Urothelium cell line (cell line): ENCODE measurements at places on chromosomes 6 and 20.
A peak's percentile ranks its signal among the peaks of the same experiment; 100 is the strongest.

- no peak for DNase-seq
Observed at GRCh38 chr6:36131511-36132245, 1.4 kb downstream of the MAPK13 start.

- DNase-seq = peak; percentile 32
Observed at GRCh38 chr6:83215131-83216047, 22.2 kb downstream of the RWDD2A start.

GRCh38 chr6:151679941-151680340 lies 127.5 kb upstream of the ESR1 start:
- DNase-seq = no peak

GRCh38 chr6:27693766-27694546 lies 218.2 kb downstream of the OR2B2 start:
- peak; percentile 32 for DNase-seq

GRCh38 chr6:111456208-111456607 lies 26.8 kb downstream of the REV3L start:
- no peak for DNase-seq

GRCh38 chr20:57159193-57159851 lies 107.1 kb downstream of the BMP7 start:
- no peak for DNase-seq

- DNase-seq = no peak
Observed at GRCh38 chr6:168526841-168527281, 85.9 kb downstream of the SMOC2 start.

DNA sequence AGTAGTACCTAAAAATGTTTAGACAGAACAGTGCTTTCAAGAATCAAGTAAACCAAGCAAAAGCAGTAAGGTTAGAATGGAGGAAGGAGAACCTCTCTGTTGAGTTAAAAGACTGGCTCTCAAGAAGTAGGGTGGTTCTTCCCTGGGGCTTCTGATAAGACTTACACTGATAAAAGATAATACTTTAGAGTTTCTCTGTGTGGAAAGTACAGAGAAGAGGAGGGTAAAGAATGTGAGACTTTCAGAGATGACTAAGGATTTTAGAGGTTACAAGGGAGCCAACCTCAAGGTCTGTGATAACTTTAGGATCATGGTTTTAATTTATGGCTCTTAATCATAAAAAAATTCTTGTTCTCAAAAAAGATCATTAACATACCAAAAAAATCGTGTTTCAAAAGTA lies 30.9 kb upstream of the ALDH8A1 start:
- no peak for DNase-seq

DNA sequence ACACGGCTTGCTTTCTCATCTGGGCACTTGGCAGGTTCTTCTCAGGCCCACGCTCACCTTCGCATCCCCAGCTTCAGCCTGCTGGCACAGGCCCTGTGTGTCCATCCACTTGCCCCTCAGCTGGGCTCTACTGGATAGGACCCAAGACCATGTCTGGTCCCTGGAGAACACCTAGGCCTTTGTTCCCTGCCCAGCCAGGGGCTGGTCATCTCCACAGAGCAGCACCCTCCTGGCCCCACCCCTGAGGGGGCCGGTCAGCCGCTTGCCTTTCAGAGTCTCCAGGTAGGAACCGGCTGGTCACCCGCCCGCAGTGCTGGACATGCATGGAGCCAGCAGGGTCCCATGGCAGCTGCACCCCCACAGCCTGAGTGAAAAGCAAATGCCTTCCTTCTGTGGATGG lies 191.2 kb downstream of the SYNDIG1 start:
- no peak for DNase-seq

DNA sequence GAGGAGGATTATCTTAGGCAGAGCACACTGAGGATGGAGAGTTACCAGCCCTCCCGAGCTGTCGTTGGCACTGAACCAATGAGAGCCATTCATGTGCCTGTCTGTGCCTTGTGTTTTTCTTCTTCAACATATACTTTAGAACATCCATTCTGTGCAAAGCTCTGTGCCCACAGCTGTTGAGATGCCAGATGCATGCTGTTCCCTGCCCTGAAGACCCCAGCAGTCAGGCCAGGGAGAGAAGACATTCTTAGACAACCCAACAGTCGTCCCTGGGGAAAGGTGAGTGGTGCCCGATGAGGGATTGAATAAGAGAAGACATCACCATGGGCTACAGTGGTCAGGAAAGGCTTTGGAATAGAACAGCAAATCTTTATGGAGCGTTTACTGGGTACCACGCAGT lies 114.1 kb downstream of the NRN1 start:
- no peak for DNase-seq

- no peak for DNase-seq
Observed at GRCh38 chr6:31497531-31498476, at the start of gene MICB. Gene MICB (plus strand): TSS chr6:31498145. CDS start chr6:31498194, 49 bp downstream.

- no peak for DNase-seq
Observed at GRCh38 chr20:62748311-62748710, 39.7 kb downstream of the NTSR1 start.

- peak; percentile 82 for DNase-seq
Observed at GRCh38 chr20:47205577-47206123, 150.8 kb downstream of the ZMYND8 start.

- no peak for DNase-seq
Observed at GRCh38 chr6:2850538-2851113, 9.0 kb upstream of the SERPINB1 start.

GRCh38 chr20:13819885-13820645 lies 35.2 kb downstream of the NDUFAF5 start:
- peak; percentile 54 for DNase-seq

DNA sequence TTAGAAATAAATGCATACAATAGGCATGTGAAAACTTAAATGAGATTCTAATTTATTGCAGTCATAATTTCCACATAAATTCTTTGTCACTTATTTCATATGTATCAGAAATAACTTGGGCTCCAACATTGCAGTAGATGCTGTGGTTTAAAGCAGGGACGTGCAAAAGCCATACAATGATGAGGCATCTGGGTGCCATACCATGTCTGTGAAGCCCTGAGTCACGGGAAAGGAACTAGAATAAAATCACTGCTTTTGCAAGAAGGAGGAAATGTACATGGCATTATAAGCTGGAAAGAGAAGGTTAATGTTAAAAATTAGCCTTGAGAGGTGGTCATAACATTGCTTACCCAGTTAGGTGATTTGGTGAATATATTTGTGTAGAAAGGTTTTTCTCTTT lies 180.4 kb downstream of the SASH1 start:
- DNase-seq = no peak

GRCh38 chr6:126524811-126525326 lies 185.0 kb downstream of the CENPW start:
- no peak for DNase-seq

- DNase-seq = no peak
Observed at GRCh38 chr6:113719545-113719944, 137.6 kb upstream of the MARCKS start.

- no peak for DNase-seq
Observed at GRCh38 chr20:34420975-34421374, 57.9 kb downstream of the ITCH start.

DNA sequence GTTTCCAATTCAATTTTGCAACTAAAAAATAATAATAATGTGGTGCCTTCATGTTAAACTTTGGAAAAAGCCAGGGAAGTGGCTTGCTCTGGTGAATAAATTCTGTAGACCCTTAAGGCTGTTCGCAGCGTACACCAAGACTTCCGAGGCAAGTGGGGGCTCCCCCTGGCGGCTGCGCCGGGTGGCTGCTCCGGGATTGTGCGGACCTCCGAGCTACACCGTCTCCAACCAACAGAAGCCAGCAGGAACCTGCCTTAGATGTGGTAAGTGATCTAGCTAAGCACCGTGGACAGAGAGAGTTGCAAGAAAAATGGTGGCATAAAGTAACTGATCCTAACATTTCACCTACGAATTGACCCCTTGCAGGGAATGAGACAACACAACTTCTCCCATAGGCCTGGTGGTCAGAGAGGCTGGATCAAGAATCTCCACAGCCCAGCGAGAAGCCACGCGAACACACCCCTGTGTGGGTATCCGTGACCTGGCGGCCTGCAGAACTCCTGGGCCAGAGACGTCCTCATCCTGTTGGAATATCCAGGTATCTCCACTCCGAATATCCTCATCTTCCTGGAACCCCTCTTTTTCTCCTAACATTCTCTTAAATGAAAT lies 69.6 kb downstream of the TBXT start:
- DNase-seq = peak; percentile 84

DNA sequence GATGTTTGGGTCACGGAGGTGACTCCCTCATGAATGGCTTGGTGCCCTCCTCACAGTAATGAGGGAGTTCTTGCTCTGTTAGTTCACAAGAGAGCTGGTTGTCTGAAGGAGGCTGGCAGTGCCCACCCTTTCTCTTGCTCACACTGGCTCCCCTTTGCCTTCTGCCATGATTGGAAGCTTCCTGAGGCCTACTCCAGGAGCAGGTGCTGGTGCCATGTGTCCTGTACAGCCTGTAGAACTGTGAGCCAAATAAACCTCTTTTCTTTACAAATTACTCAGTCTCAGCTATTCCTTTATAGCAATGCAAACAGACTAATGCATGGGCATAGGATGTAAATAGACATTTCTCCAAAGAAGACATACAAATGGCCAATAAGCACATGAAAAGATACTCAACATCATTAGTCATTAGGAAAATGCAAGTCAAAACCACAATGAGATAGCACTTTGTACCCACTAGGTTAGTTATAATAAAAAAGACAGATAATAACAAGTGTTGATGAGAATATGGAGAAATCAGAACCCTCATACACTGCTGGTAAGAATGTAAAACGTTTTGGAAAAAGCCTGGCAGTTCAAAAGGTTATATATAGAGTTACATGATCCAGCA lies 17.7 kb downstream of the C20orf203 start:
- no peak for DNase-seq

GRCh38 chr6:22108199-22108598 lies 188.6 kb downstream of the PRL start:
- no peak for DNase-seq
